Sigmoid colon (tissue), 7 donors: ENCODE measurements at places on chromosomes 2 and 18. TPM values are rescaled to one million over a fixed set of nuclear protein-coding genes. Genes with fewer than 3 reads are reported as not detected.
A peak's percentile ranks its signal among the peaks of the same experiment; 100 is the strongest.

- DNase-seq = peak; percentile 41
- H3K27ac ChIP-seq = no peak overlapping the region
- peaks cover 25% of the 10 kb centered on the region for H3K4me1 ChIP-seq
- no peaks in the 10 kb centered on the region for H3K36me3 ChIP-seq
- H3K4me3 ChIP-seq = no peak overlapping the region
These were observed 46.0 kb upstream of the RPL31 start for GRCh38 chr2:100956081-100956480.

GRCh38 chr2:25029183-25029554, 12.7 kb upstream of the EFR3B start:
- no peaks in the 10 kb centered on the region for H3K4me1 ChIP-seq
- no peaks in the 10 kb centered on the region for H3K27me3 ChIP-seq
- no peaks in the 10 kb centered on the region for H3K36me3 ChIP-seq

DNA sequence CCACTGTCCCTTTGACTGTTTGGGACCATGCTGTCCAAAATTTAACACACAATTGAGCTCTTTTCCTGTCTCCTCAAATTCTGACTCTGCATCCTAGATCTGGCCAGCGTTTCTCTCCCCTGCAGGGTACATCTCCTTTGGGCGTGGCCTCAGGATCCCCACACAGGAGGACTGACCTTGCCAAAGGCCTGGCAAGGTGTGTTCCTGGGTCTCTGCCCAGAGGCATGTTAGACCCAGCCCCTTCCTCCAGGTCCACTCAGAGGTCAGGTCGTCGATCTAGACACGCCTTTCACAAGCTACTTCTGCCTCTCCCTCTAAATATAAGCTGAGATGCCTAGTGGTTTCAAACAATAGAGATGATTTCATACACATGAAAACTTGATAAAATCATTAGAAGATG, 45.4 kb upstream of the SMIM21 start:
- H3K4me1 ChIP-seq = peaks cover 32% of the 10 kb centered on the region
- H3K27ac ChIP-seq = no peak overlapping the region
- no peak overlapping the region for H3K4me3 ChIP-seq
- no peak for DNase-seq
- no peaks in the 10 kb centered on the region for H3K36me3 ChIP-seq

- no peaks in the 10 kb centered on the region for H3K4me1 ChIP-seq
- H3K4me3 ChIP-seq = no peak overlapping the region
- no peak for DNase-seq
- no peak overlapping the region for H3K27ac ChIP-seq
These were observed 2.1 kb downstream of the KHK start for GRCh38 chr2:27088634-27089033.

DNA sequence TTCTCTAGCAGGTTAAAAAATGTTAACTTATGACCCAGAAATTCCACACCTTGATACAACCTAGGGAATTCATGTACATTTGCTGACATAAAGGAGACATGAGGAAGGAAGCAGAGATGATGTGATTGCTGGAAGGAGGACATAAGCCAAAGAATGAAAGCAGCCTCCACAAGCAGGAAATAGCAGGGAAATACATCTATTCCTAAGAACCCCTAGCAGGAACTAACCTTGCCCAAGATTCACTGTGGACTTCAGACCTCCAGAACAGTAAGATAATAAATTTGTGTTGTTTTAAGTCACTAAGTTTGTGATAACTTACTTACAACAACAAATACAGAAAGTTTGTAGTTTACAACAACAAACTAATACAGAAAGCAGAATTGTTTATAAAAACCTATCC, 4.6 kb upstream of the DSG4 start:
- DNase-seq = no peak
- no peak overlapping the region for H3K4me3 ChIP-seq
- no peaks in the 10 kb centered on the region for H3K36me3 ChIP-seq
- H3K4me1 ChIP-seq = no peaks in the 10 kb centered on the region
- H3K27ac ChIP-seq = no peak overlapping the region

DNA sequence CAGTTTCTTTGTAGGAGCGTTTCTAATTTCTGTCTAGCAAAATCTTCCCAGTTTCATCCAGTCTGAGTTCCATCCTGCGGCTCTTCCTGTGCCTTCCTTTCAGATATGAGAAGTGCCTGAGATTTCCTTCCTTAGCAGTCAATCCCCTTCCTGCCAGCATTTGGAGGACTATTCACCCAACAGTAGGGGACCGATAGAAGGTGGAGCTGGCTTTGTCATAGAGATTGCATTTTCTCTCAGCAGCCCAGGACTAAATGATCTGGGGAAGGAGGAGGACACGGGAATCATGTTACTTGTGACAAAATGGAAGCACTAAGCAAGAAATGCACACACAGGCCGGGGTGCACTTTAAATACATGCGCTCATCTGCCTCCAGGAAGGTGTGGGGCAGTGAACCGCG, 5.6 kb upstream of the SMIM21 start:
- no peaks in the 10 kb centered on the region for H3K27me3 ChIP-seq
- no peak for DNase-seq
- no peak overlapping the region for H3K4me3 ChIP-seq
- H3K27ac ChIP-seq = no peak overlapping the region

DNA sequence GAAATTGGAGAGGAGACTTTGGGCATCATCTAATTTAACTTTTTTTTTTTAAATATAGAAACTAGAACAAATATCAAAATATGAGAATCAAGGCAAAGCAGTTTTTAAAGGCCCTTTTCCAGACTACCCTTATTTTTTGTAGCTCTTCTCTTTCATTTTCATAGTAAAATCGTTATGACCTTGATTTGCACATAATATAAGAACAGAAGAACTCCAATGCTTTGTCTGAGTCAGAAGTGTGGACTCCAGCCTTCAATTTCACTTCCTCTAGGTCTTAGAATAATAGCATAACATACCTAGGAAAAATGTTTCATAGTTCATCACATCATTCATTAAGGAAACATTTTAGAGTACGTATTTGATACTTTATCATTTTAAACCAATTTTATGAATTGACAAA, 74.4 kb downstream of the ANKRD12 start:
- H3K4me1 ChIP-seq = peaks cover 7% of the 10 kb centered on the region
- no peaks in the 10 kb centered on the region for H3K27me3 ChIP-seq
- DNase-seq = no peak
- H3K27ac ChIP-seq = no peak overlapping the region
- H3K36me3 ChIP-seq = peaks cover 70% of the 10 kb centered on the region
- no peak overlapping the region for H3K4me3 ChIP-seq

DNA sequence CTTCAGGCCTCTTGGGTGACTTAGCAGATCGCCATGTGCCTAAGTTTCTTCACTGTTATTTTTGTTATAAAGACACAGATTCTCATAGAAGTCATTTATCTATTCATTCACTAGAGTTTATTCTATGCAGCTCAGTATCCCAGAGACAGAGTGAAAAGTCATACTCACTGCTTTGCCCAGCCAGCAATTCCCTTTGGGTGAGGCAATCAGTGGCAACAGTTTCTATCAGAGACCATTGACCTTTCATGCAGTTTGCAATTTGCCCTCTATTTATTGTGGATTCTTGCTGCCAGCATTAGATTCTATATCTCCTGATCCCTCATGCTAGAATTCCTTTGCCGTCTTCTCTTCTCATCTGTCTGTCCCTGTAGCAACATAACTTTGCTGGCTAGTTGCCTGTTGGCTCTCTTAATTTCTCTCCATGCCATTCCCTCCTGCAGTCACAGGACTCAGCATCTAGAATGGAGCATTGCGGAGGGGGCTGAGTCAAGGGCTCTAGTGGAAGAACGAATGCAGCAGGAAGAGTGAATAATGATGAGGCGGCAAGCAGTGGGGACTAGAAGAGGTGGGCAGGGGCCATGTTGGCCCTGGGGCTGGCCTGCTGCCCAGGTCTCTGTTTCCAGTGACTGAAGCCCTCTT, 12.2 kb downstream of the SLC9A4 start:
- H3K4me1 ChIP-seq = no peaks in the 10 kb centered on the region
- no peak overlapping the region for H3K27ac ChIP-seq
- H3K27me3 ChIP-seq = no peaks in the 10 kb centered on the region
- H3K4me3 ChIP-seq = no peak overlapping the region
- H3K36me3 ChIP-seq = no peaks in the 10 kb centered on the region

GRCh38 chr18:48023334-48024008, 93.0 kb upstream of the SMAD2 start:
- no peaks in the 10 kb centered on the region for H3K36me3 ChIP-seq
- no peak overlapping the region for H3K4me3 ChIP-seq
- H3K4me1 ChIP-seq = no peaks in the 10 kb centered on the region
- no peak overlapping the region for H3K27ac ChIP-seq

DNA sequence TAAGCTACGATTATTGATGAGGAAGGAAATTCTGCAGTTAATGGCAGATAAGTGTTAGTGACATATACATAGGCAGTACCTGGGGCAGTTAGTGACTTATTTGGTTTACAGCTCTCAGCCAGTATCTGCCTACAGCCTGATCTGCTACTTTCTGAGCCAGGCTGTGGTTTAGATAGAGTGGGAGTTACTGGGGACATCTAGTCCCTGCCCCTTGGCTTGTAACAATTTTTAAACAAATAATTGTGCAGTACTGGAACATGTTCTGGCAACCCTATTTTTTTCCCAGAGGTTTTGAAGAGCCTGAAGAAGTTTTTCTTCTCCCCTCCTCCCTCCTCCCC, 2.3 kb downstream of the KIF5C start:
- no peak for DNase-seq
- no peaks in the 10 kb centered on the region for H3K36me3 ChIP-seq
- H3K27ac ChIP-seq = peak overlapping the region; percentile 29
- peaks cover 28% of the 10 kb centered on the region for H3K4me1 ChIP-seq
- H3K4me3 ChIP-seq = no peak overlapping the region

GRCh38 chr2:20415511-20415918, 31.4 kb upstream of the RHOB start:
- H3K27me3 ChIP-seq = no peaks in the 10 kb centered on the region
- no peak overlapping the region for H3K27ac ChIP-seq
- H3K36me3 ChIP-seq = no peaks in the 10 kb centered on the region
- H3K4me1 ChIP-seq = peaks cover 19% of the 10 kb centered on the region

DNA sequence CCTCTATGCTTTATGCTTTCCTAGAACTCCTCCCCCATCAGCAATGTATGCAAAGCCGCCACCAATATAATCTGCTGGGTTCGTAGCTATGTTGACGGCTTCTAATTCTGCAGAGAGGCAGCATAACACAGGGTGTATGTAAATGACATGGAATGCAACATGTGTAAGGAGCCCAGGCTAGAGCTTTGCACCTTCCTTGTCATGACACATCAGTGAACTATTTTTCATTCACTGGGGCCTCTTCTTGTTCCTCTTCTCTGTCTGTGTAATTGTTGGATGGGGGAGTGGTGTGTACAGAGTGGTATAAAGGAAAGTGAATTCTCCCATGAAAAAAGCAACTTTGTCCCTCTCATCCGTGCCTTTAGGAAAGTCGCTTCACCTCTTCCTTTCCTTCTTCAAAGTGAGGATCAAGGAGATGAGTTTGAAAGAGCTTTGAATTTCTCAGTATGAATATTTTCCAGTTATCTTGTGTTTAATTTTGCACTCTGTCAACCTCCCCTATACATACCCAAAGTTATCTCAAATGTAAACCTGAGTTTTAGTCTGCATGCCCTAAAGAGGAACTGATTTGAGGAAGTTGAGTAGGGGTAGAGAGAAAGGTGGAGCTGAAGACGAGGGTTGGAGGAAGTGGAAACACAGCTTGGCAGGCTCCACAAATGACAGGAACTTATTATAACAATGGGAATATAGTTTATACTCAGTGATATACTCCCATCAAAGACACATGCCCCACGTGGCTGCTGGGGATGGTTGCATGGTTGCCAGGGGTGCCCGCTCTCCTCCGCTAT, 74.9 kb upstream of the ARL4C start:
- no peaks in the 10 kb centered on the region for H3K4me1 ChIP-seq
- H3K27ac ChIP-seq = no peak overlapping the region
- H3K36me3 ChIP-seq = no peaks in the 10 kb centered on the region
- no peak for DNase-seq
- H3K27me3 ChIP-seq = no peaks in the 10 kb centered on the region
- H3K4me3 ChIP-seq = no peak overlapping the region

DNA sequence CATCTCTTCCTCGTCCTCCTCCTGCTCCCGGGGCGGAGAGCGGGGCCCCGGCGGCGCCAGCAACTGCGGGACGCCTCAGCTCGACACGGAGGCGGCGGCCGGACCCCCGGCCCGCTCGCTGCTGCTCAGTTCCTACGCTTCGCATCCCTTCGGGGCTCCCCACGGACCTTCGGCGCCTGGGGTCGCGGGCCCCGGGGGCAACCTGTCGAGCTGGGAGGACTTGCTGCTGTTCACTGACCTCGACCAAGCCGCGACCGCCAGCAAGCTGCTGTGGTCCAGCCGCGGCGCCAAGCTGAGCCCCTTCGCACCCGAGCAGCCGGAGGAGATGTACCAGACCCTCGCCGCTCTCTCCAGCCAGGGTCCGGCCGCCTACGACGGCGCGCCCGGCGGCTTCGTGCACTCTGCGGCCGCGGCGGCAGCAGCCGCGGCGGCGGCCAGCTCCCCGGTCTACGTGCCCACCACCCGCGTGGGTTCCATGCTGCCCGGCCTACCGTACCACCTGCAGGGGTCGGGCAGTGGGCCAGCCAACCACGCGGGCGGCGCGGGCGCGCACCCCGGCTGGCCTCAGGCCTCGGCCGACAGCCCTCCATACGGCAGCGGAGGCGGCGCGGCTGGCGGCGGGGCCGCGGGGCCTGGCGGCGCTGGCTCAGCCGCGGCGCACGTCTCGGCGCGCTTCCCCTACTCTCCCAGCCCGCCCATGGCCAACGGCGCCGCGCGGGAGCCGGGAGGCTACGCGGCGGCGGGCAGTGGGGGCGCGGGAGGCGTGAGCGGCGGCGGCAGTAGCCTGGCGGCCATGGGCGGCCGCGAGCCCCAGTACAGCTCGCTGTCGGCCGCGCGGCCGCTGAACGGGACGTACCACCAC, 2.1 kb downstream of the GATA6 start:
- peaks cover 41% of the 10 kb centered on the region for H3K27me3 ChIP-seq
- peak overlapping the region; percentile 76 for H3K4me3 ChIP-seq
- no peaks in the 10 kb centered on the region for H3K36me3 ChIP-seq
- no peaks in the 10 kb centered on the region for H3K4me1 ChIP-seq
- H3K27ac ChIP-seq = peak overlapping the region; percentile 83
- DNase-seq = no peak

DNA sequence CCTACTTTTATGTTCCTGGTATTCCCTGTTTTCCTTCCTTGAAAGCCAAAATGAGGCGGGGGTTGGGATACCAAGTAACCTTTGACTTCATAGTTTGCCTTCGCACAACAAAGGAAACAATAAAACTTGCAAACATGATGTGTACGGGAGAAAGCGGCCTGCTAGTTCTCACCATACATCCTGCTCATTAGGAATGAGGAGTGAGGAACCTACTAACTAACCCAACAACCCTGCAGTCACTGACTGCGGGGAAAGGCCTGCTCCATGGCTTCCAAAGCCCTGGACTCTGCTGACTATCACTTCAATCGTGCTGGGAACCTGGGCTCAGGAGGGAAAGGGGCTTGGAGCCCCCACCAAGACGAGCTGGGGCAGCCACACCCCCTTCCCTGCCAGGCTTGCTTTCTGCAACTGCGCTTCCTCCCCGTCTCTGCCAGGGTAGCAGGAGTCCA, 24.2 kb downstream of the RPL31 start:
- H3K4me3 ChIP-seq = no peak overlapping the region
- no peak for DNase-seq
- H3K36me3 ChIP-seq = peaks cover 4% of the 10 kb centered on the region
- no peak overlapping the region for H3K27ac ChIP-seq
- peaks cover 11% of the 10 kb centered on the region for H3K4me1 ChIP-seq

GRCh38 chr2:23589220-23589647, 204.3 kb downstream of the KLHL29 start:
- H3K4me3 ChIP-seq = no peak overlapping the region
- no peaks in the 10 kb centered on the region for H3K27me3 ChIP-seq
- H3K4me1 ChIP-seq = no peaks in the 10 kb centered on the region
- H3K36me3 ChIP-seq = no peaks in the 10 kb centered on the region

GRCh38 chr2:104599787-104600510, 254.0 kb upstream of the POU3F3 start:
- H3K36me3 ChIP-seq = no peaks in the 10 kb centered on the region
- H3K4me3 ChIP-seq = no peak overlapping the region
- DNase-seq = no peak
- no peak overlapping the region for H3K27ac ChIP-seq

The DSC3 gene
- total RNA-seq = 0.49 TPM

The FRZB gene
- 14.7 TPM for total RNA-seq

The NRP2 gene
- 260 TPM for total RNA-seq

The ACOXL gene
- not detected for total RNA-seq
